ENCODE measurements at places on chromosomes 6 and 20.

GRCh38 chr6:136822046-136822375 lies 381 bp upstream of the PEX7 start:
- peak; percentile 51 for DNase-seq

- DNase-seq, result no peak
Measured at GRCh38 chr20:47181056-47181862, 175.2 kb downstream of the ZMYND8 start.

DNA sequence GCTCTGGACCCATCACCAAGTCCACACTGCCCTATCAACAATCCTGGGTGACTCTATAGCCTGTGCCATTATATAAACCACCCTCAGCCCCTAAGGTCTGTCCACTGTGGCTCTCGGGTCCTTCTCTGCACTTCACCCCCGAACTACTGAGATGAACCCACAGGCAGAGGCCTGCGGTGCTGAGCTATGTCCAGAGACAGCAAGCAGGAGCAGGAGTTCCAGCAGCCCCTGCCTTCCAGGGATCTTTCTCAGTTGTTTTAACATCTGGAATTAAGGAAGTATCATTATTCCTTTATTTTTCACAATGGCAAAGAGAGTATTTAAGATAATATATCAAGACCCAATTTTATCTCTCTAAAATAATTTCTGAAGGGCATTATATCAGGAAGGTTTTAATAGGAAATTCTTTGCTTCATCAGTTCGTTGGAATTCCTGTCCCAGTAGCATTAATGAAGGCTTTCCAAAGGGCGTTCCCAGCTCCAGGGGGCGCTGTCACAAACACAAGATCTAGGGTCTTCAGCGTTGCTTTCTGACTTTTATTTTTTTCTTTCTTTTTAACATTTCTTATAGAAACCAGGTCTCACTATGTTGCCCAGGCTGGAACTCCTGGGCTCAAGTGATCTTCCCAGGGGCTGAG lies 27.3 kb downstream of the RRBP1 start:
- DNase-seq, result no peak

DNA sequence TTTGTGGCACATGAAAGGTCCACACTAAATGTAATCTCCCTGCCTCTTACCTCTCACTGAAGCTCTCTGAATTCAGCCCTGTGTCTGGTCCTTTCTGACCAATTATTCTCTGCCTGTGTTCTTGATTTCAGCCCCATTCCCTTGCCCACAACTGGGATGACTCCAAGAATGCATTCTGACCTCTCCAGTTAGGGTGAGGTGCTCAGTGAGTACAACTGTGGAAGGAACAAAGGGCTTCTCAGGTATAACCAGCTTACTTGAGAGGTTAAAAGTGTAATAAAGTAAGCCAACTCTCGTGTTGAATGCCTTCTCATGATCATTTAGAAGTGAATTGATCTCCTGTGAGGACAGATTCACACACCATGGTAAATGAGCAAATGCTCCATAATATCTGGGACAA lies 88.1 kb downstream of the GCLC start:
- no peak for DNase-seq

- no peak for DNase-seq
Measured at GRCh38 chr6:80134065-80134464, 27.6 kb downstream of the BCKDHB start.

- DNase-seq, result no peak
Measured at GRCh38 chr6:168332020-168332419, 12.4 kb upstream of the DACT2 start.

DNA sequence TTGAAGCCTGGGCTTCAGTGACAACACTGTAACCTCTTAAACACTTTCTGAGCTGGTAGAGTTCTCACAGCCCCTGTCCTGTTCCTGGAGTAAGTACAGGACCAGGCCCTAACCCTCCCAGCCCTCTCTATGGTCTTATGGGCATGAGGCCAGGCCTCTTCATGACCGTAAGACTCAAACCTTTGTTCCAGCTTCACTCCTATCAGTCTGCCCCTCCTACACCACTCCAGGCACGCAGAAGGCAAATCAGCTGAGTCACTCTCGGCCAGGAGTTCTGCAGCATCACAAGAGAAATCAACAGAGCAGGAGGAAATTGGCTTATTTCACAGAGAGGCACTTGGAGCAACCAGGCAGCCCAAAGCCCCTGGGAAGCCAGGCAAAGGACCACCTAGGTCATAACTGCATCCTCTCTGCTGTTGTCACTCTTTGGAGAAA lies 25.3 kb upstream of the CHD6 start:
- no peak for DNase-seq

- no peak for DNase-seq
Measured at GRCh38 chr20:60009826-60010616, 51.8 kb downstream of the CDH26 start.

GRCh38 chr6:166388290-166389004 lies 5.7 kb upstream of the MPC1 start:
- no peak for DNase-seq

GRCh38 chr6:125743604-125744003 lies 5.8 kb upstream of the HEY2 start:
- DNase-seq, result no peak

DNA sequence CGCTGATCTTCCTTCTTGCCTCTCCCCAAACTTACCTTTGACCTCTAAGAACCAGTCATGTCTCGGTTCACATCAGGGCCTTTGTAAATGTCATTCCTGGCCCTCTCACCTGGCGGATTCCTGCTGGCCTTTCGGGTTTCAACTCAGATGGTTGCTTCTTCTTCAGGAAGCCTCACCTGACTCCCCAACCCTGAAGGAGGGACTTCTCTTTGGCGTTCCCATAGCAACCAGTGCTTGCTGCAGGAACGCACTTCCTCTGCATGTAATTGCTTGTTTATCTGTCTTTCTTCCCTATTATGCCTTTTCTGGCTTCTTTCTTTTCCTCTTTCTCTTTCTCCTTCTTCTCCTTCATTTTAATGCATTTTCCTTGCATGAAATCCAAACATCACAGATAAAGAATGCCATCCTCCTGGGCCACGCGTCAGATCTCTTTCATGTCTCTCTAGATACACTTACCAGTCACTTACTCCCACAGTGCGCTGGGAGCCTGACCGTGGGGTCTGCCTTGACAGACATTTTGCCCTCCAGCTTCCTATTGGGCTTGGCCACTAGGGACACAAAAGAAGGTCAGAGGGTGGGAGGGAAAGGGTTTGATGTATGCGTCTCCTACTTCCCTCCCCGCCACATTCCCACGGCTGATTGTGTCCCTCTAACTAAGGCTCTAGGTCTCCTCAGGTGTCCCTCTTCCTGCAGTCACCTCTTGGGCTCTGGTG lies 295.7 kb upstream of the TSHZ2 start:
- no peak for DNase-seq

DNA sequence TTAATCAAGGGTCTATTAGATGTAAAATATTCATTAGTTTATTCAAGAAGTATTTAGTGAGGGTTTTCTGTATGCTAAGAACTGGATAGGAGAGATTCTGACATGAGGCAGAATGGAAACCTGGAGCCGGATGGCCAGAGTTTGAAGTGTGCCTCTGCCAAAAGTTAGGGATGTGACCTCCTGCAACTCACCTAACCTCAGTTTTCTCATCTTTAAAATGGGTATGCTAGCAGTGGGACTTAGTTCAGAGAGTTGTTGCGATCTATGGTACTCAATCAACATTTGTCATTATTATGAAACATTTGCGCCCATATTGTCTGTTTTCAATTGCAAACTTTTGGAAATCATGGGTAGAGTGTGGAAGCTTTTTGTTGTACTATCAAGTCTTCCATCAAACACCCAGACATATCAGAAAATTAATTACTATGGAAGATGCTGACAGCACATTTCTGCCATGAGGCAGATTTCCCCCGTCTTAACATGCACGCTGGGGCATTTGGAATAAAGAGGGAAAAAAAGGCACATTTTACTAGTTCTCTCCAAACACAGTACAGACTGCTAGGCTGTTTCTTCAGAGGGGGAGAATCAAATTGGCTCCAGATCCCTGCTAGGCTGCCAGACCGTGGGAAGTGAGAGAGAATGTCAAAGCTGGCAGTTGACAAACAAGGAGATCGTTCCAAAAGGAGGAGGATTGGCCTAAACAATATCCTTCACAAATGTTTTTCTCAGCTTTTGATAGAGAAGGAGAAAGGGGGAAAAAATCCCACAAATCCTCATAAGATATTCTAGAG lies 205.3 kb upstream of the TSHZ2 start:
- DNase-seq, result no peak

DNA sequence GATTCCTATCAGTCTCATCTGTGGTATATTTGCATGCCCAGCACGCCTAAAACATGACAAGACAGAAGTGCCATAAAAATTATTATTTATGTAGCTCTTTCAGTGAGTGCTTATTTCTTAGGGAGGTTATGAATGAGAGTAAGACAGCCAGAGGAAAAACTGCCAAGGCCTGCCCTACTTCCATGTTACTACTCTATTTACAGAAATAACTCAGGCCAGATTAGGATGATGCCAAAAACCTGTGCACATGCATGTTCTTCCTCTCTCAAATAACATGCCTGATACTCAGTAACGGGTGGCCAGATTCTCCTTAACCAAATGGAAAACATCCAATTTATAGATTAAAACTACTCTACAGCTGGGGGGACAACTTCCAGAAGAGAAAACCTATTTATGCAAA lies 45.7 kb downstream of the ILRUN start:
- no peak for DNase-seq

DNA sequence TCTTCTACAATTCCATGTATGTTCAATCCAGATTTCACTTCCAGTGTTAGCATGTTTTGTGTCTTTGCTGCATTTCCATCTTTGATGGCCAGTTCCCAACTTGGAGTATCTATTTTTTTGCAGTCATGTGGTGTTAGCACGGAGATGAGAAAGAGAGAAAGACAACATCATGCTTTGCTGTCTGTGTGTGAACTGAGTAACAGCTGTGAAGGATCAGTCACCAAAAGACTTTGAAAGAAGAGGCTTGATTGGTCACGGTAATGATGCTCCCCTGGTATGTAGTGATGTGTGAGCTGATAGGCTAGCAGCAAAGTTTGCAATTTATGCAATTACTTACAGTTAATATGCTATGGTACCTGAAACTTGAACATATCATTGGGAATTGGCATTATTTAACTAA lies 731.3 kb upstream of the NRSN1 start:
- no peak for DNase-seq

- DNase-seq, result no peak
Measured at GRCh38 chr20:4688305-4688704, 33.4 kb upstream of the PRND start.

GRCh38 chr6:41428996-41429421 lies 93.6 kb downstream of the NCR2 start:
- no peak for DNase-seq

DNA sequence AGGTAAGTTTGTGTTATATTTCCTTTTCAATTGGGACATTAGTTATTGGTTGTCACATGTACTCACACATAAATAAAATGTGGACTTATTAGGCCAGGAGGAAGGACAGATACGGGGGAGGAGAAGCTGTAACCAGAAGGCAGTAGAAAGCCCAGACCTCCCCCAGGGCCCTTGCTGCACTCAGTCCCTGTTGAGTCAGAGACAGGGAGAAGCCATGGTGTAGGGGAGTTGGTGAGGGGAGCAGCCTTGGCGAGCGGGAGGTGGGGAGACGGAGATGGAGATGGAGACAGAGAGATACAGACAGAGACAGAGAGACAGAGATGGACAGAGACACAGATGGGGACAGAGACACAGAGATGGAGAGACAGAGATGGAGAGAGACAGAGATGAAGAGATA lies 263.2 kb downstream of the DLL1 start:
- DNase-seq, result no peak

DNA sequence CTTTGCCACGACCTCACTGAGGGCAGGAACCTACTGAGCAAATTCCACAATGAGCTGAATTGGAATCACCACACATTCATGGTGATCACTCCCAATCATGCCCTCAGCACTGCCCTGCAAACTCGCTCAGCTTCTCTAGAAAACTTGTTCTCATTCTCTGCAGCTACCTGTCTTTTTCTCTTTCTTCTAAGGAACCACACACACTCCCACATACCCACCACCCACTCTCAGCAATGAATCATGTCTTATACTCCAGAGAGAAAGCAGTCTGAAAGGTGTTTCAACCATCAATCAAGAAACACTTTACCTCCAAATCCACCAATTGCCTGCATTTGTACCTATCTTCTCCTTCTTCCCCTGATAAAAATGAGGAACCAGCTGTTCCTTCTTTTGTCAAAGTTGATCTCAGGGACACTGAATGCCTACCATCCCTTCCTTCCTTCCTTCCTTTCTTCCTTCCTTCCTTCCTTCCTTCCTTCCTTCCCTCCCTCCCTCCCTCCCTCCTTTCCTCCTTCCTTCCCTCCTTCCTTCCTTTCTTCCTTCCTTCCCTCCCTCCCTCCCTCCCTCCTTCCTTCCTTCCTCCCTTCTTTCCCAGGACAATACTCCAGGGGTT lies 84.6 kb upstream of the SGK1 start:
- no peak for DNase-seq

GRCh38 chr6:80592436-80592835 lies 486.0 kb downstream of the BCKDHB start:
- no peak for DNase-seq

- DNase-seq, result no peak
Measured at GRCh38 chr6:41053041-41053440, at the start of gene APOBEC2. Gene APOBEC2, plus strand, starts transcription at chr6:41053202. Its CDS starts 146 bp downstream, at chr6:41053348.

GRCh38 chr6:149342525-149342924 lies 25.0 kb downstream of the TAB2 start:
- no peak for DNase-seq

- DNase-seq, result peak; percentile 63
Measured at GRCh38 chr20:33209789-33210188, 7.4 kb upstream of the BPIFA3 start.

DNA sequence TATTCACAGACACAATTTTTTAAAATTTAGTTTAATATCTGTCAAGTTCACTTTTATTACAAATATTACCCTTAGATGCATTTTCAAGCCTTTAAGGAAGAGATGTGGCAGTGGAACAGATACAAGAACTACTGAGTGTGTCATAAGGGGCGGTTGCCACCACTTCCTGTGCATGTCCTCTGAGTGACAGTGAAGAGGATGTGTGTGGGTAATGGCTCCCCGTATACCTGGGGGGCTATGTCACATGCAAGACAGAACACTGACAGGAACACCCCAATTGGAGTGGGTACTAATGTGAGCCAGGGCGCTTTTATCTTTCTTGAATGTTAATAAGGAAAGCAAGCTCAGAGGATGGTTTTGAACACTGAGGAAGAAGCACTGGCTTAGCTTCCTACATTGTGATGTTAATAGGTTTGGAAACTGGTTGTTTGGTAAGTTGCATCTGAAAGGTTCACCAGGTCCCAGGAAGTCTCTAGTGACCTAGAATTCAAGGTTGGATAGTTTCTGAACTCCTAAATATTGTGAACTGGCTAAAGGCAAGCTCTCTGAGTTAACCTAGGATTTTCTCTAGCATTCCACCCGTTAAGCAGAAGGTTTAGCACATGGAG lies 83.4 kb upstream of the ASF1A start:
- no peak for DNase-seq
